ENCODE measurements at places on chromosomes 16 and 17. TPM values are rescaled to one million over a fixed set of nuclear protein-coding genes. Genes with fewer than 3 reads are reported as not detected.

GRCh38 chr17:41691031-41691777 lies 2.5 kb downstream of the EIF1 start:
- DNase-seq = no peak

DNA sequence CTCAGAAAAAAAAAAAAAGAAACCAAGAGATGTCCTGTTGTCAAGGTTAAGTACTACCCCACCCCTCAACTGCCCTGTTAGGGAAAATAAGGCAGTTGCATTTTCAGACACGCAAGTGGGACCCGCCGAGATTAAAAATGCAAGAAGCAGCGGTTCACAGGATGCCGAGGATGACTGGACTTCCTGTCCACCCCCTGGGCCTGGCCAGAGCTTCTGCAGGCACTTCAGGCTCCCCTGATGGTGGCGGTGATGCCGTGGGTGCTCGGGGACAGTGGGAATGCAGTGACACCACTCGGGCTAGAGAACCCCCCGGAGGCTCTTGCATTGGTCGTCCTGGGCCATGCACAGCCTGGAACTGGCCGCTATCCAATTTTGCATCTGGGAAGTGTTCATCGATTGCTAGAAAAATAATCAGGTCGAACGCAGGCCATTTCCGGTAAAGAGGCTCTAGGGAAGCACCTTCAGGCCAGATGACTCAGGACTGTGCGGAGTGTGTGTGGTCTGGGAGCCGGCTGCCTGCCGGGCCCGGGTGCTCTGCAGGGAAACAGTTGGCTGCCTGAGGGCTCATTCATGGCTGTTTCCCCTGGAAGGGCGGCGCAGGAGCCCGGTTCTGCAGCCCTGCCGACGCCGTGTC lies 13.4 kb upstream of the CRISPLD2 start:
- DNase-seq = peak; percentile 68

DNA sequence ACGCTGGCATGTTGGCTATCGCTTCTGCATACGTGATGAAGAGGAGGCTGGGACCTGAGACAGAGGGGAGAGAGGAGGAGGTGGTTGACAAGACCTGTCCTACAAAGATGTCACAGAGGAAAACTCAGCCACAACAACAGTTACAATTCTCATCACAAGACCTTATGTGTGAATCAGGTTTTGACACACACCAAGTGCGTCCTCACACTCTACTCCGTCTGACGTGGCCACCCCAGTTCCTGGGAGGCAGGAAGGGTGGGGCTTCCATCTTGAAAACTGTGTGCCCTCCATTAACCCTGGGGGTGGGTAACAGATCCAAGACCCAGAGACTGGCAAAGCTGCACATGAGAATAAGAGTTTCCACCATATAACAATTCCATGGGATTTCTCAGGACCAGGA lies 24.1 kb downstream of the SLC6A4 start:
- no peak for DNase-seq

DNA sequence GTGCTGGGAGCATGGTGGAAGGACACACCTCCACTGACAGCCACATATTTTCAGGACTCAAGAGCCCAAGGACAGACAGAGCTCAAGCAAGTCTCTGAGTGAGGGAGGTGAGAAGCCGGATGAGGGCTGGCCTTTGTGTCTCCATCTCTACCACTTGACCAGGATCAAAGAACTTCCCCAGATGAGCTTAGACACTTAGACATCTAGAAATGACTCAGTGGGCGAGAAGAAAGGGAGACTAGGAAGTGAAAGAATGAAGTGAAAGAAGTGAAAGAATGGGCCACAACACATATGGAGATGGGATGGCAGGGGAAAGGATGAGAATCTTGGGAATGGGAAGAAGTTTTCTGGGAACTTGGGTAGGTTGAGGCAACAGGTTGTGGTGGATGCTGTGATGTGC lies 274.9 kb upstream of the CCL2 start:
- DNase-seq = no peak

- no peak for DNase-seq
Measured at GRCh38 chr17:14228903-14229302, 7.8 kb downstream of the CDRT15 start.

GRCh38 chr17:7883781-7884386 lies 4.7 kb upstream of the CHD3 start:
- no peak for DNase-seq

- no peak for DNase-seq
Measured at GRCh38 chr16:62475573-62475972, 439.3 kb upstream of the CDH8 start.

DNA sequence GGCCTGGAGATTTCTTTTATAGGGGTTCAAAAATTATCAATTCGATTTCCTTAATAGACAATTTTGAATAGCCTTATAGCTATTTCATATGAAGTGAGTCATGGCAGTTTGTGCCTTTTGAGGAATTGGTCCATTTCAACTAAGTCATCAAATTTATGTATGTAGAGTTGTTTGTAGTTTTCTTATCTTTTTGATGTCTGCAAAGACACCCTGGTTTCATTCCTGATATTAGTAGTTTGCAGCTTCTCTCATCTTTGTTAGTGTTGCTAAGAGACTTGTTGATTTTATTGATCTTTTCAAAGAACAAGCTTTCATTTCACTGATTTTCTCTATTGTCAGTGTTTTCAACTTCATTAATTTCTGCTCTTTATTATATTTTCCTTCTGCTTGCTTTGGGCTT lies 44.2 kb downstream of the N4BP1 start:
- DNase-seq = no peak

- DNase-seq = no peak
Measured at GRCh38 chr16:19781226-19781625, 63.2 kb downstream of the IQCK start.

DNA sequence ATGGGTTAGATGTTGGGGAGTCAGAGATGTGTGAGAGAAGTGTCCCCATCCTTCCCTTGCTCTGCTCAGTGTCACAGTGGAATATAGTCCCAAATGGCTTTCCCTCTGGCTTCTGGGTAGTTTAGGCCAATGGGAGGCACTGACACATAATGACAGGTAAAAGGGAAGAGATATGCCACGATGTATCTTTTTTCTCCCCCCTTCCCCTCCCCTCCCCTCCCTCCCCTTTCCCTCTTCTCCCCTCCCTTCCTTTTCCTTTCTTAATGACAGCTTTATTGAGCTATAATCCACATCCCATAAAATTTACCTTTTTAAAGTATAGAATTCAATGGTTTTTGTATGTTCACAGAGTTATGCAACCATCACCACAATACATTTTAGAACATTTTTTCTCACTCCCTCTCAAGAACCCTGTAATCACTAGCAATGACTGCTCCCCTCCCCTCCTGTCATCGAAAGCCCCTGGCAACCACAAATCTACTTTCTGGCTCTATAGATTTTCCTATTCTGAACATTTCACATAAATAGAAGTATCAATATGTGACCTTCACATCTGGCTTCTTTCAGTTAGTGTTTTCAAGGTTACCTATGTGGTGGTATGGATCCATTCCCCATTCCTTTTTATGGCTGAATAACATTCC lies 617 bp upstream of the CCR7 start:
- no peak for DNase-seq

- DNase-seq = peak; percentile 53
Measured at GRCh38 chr17:74212209-74212912, 1.0 kb upstream of the TTYH2 start.

- no peak for DNase-seq
Measured at GRCh38 chr16:72905581-72905980, 142.3 kb downstream of the ZFHX3 start.

- DNase-seq = no peak
Measured at GRCh38 chr17:41462705-41463104, 4.5 kb downstream of the KRT32 start.

DNA sequence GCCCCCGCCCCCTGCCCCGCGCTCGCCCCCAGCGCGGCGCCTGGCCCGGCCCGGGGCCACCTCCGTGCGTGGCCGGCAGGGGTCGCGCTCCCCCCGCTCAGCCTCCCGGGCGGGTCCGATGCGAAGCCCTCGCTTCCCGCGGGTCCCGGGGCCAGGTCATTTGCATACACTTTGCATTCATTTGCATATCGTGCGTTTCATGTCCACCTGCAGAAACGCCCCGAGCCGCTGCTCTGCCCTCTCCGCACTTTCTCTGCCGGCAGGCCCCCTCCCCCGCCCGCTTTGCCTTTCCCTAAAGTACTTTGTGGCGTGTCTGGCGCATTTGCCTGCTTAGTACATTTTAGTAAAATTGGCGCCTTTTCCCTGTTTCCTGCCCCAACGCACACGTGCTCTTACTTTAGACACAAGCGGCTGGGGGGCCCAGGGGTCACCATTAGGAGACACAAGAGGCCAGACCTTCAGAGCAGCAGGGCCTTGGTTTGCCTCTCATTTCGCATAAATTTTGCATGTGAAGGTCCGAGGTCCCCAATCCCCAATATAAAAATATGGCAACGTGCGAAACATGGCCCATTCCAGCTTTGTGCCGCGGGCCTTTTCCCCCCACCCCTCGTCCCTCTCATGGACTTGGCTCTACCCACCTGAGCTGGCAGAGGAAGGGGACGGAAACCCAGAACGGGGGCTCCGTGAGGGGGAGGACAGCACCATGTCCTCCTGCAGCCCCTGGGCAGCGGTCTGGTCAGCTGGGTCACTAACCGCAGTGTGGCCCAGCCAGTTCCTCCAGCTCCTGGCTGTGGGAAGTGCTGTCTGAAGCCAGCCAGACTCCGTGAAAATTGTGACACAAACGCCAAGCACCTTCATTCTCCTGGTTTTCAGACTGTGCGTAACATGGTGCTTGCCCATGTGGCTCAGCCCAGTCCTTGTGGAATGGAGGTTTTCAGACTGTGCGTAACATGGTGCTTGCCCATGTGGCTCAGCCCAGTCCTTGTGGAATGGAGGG lies 34.8 kb downstream of the CBFA2T3 start:
- peak; percentile 77 for DNase-seq

DNA sequence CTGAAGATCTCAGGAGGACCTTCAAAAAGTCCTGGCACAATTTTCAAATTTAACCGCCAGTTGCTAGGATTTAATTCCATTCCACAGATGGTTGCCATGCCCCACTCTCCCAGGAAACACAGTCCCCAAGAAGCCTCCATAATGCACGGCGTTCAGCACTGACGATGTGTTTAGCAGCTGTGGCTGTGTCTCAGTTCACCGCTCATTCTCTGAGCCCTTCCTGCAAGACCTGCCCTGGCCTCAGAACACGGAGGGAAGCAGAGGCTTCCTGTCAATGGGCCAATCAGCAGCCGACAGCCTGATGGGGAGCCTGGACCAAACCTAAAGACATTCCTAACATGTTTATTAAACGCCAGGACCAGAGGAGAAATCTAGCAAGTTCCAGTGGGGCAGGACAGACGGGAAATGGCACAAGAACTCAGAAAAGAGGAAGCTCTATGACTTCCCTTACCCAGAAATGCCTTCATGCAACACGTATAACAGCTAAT lies 4.9 kb downstream of the MYLK3 start:
- DNase-seq = peak; percentile 68

- no peak for DNase-seq
Measured at GRCh38 chr17:796609-797008, 14.5 kb downstream of the MRM3 start.

DNA sequence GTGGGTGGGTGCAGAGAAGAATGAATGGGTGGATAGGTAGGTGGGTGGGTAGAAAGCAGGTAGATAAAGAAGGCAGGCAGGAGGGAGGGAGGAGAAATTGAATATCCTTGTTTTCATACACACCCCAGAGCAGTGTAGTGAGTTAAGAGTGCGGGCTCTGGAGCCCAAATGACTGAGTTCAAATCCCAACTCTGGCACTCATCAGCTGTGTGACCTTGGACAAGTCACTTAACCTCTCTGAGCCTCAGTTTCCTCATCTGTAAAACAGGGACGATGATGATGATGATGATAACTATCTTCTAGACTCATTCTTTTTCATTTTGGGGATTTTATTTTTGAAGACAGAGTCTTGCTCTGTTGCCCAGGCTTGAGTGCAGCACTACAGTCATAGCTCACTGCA lies 2.0 kb upstream of the IL21R start:
- DNase-seq = no peak

DNA sequence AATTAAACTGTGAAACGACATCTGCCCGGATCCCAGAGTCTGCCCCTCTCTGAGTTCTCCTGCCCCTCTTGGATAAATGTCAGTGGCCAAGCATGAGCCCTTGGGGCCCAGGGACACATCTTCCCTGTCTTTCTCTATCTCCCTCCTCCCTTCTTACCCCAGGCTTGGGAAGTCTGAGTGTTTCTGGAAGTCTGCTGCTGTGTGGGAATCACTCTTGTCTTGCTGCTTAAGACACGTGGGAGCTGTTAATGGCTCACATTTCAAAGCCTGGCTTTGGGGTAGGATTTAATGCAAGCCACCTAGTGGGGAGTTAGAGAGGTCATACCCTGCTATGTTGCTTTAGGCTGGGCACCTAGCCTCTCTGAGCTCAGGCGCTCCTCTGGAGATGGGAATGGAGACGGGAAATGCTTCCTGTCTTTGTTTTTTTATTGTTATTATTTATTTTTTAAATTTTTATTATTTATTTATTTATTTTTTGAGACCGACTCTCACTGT lies 218.5 kb upstream of the CIBAR2 start:
- DNase-seq = no peak

DNA sequence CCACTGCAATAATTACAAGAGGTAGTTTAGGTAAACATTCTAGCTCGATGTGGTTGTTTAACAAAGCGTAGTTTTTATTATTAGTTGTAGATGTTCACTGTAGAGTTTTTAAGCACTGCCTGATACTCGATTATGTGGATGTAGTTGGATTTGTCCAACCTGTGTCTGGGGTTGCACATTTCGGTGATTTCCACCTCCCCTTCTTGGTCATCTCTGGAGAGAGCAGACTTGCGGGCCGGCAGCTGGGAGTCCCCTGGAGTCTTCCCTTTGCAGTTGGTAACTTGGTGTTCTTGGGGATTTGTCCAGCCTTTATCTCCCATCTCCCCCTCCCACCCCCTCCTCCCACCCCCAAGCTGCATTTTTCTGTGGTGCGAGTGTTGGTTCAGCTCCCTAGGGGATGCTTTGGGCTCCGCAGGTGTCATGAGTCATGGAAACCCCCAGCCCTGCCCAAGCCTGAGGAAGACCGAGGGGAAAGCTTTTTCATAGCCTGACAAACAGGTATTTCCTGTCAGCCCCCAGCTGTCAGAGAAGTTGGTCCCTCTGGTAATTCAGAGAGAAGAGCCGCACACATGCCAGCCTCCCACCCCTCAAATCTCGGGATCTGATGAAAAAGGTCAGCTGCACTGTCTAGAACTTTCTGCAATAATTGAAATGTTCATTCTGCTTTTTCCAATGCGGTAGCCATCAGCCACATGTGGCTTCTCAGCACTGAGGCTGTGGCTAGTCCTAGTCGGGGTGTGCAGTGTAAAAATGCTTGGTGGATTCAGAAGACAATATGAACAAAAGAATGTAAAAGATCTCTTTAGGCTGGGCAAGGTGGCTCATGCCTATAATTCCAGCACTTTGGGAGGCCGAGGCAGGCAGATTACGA lies 50.3 kb downstream of the KSR1 start:
- no peak for DNase-seq

- no peak for DNase-seq
Measured at GRCh38 chr17:7262935-7263800, 890 bp upstream of the CLDN7 start.

The PRR29 gene
- total RNA-seq = 0.20 TPM

The GCGR gene
- not detected for total RNA-seq

The WDR90 gene
- 10.9 TPM for total RNA-seq

The TMIGD1 gene
- total RNA-seq = not detected

The SOCS1 gene
- 3.8 TPM for total RNA-seq
